ENCODE measurements at places on chromosomes 12 and 14.
A peak's percentile ranks its signal among the peaks of the same experiment; 100 is the strongest.

- DNase-seq = no peak
These were observed 284.8 kb upstream of the DIO3 start for GRCh38 chr14:101276309-101277091.

GRCh38 chr12:34151019-34151418 is 128.7 kb downstream of the ALG10 start:
- no peak for DNase-seq

DNA sequence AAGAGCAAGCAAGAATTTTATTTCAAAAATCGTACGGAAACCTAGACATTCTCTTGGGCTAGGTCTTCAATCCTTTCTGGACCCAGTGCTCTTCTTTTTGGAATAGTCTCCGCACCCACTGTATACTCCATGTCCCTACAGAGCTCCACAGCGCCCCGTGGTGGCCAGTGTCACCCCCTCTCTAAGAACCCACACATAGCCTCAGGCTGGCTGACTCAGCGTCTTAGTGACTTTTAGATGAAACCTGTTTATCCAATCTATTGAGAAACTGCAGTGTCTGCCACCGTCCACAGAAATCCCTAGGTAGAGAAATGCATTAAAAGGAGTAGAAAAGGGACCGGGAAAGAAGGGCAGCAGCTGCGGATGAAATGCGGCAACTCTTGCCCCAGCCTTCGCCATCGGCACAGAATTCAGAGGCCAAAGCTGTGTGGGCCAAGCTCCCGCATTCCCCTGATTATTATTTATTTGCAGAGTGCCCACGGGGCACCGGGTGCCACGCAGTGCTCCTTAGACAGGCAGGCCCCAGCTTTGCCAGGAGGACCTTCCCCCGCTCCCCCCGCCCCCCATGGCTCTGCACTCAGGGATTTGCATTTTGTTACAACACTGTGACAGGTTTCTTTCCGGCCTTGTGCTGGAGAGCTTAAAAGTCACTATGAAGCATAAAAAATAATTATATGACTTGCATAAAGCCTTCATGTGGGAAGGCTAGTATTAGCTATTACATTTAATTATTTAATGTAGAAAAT is 170.1 kb upstream of the FKBP4 start:
- no peak for DNase-seq

DNA sequence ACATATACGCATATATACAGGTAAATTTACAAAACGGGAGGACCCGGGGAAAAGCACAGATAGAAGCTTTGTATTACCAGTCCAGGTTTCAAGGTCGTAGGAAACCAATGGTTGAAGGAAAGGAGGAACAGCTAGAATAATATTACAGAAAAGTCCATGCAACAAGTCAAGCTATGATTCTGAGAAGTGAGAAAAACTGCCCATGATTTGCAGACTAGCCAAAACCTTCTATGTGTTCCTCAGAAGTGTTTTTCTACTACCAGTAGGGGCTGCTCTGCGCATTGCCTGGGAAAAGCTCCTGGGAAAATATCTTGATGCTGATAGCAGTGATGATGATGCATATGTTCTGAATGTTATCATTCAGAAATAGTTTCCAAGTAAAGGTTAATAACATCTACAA is 2.2 kb downstream of the PDZRN4 start:
- DNase-seq = peak; percentile 49

GRCh38 chr12:127273626-127274025 is 993.3 kb upstream of the TMEM132C start:
- no peak for DNase-seq

All from dorsolateral prefrontal cortex (tissue), 122 donors.